ENCODE measurements at places on chromosomes 11 and 22. TPM values are rescaled to one million over a fixed set of nuclear protein-coding genes. Genes with fewer than 3 reads are reported as not detected.

The PI4KA gene
- total RNA-seq = 26.0 TPM

The LRRC32 gene
- total RNA-seq = not detected

The UQCR10 gene
- 157 TPM for total RNA-seq

The IGF2 gene
- 0.14 TPM for total RNA-seq

The EPS8L2 gene
- 48.4 TPM for total RNA-seq

The MFNG gene
- total RNA-seq = 4.2 TPM

The GAB4 gene
- total RNA-seq = not detected

GRCh38 chr11:9756461-9756860 lies 92.6 kb downstream of the SWAP70 start:
- DNase-seq = peak; percentile 99

GRCh38 chr11:125164422-125165110 lies at the start of gene PKNOX2:
TSS of gene PKNOX2 (plus strand) at chr11:125164751. CDS start at chr11:125351306, 186,555 bp downstream.
- no peak for DNase-seq

GRCh38 chr11:107953446-107953845 lies 25.2 kb downstream of the RAB39A start:
- DNase-seq = no peak

- DNase-seq = peak; percentile 89
Measured at GRCh38 chr11:128052912-128053641, 534.3 kb downstream of the ETS1 start.

DNA sequence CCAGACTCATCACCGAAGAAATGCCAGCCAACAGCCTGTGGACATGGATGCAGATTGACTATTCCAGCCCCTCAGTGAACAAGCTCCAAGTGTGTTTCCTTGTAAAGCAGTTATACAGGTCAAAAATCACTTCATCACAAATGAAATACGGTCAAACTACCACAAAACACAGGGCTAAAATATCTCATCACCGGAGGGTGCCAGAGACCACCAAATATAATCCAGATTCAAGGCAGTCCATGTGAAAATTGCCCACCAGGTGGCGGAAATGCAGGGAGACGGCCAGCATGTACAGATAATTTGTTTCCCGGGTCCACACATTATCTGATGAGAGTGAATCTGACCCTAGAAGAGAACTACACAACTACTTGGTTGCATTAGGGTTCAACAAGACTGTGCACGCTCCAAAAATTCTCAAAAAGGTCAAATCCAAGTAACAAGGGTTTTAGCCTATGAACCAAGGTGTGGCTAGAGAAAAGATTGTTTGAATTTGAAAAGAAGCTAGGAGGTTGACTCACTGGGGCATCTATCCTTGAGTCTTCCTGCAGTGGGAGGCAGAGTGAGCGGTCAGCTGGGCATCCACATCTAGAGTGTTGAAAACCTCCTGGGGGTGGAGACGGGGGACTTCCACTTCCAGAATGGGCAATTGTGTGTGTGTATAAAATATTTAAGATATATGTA lies 71.7 kb downstream of the IGLL5 start:
- DNase-seq = peak; percentile 30

- no peak for DNase-seq
Measured at GRCh38 chr11:88119561-88119960, 55.7 kb downstream of the RAB38 start.

DNA sequence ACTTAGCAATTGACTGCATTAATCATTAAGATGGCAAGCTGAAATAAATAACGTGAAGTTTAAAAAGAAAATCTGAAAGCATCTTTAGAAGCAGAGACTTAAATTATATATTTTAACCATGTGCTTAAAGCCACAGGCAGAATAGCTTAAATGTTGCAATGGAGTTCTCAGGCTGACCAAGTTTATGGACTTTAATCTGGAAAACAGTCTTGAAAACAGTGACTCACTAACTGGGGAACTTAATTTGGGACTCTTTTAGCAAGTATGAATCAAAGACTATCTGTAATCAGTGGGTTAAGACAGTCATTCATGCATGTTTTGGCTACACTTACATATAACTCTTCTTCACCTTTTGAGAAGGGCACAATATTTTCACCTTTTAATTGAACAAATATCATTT lies 12.6 kb upstream of the GLYATL1 start:
- DNase-seq = peak; percentile 36

- DNase-seq = no peak
Measured at GRCh38 chr22:40808018-40808841, 10.9 kb downstream of the SLC25A17 start.

GRCh38 chr11:96105944-96106343 lies 182.0 kb upstream of the MTMR2 start:
- no peak for DNase-seq

GRCh38 chr11:83034673-83035014 lies 37.1 kb downstream of the RAB30 start:
- DNase-seq = no peak

GRCh38 chr11:71329786-71330185 lies 77.4 kb upstream of the SHANK2 start:
- no peak for DNase-seq
